T-helper 2 cell treated with Interferon-gamma antibody and Interleukin-4, amounts not matched to agents 100 ng/mL and 5 ng/mL, for 36 hours (primary cell): ENCODE measurements at places on chromosomes 2 and 18. TPM values are rescaled to one million over a fixed set of nuclear protein-coding genes. Genes with fewer than 3 reads are reported as not detected.

NPAS2 gene
- total RNA-seq, result 4.8 and 5.2 TPM in 2 replicates

DLGAP1 gene
- total RNA-seq, result not detected in 2 replicates

ELP2 gene
- 68.0 and 71.9 TPM in 2 replicates for total RNA-seq

BCS1L gene
- total RNA-seq, result 54.6 and 57.1 TPM in 2 replicates

SRD5A2 gene
- total RNA-seq, result 0.05 TPM in 2 replicates

CENPA gene
- 37.9 and 38.5 TPM in 2 replicates for total RNA-seq

TLX2 gene
- total RNA-seq, result 1.1 and 1.2 TPM in 2 replicates

FAM228B gene
- total RNA-seq, result 6.6 and 6.8 TPM in 2 replicates

RAB27B gene
- total RNA-seq, result 3.4 TPM in 2 replicates

GRB14 gene
- not detected in 2 replicates for total RNA-seq

PECR gene
- total RNA-seq, result 24.5 and 25.4 TPM in 2 replicates

SLC40A1 gene
- 6.0 and 6.3 TPM in 2 replicates for total RNA-seq

RASGRP3 gene
- 5.2 and 7.1 TPM in 2 replicates for total RNA-seq

DNAJC5G gene
- not detected in 2 replicates for total RNA-seq

BCL11A gene
- 0.05 TPM in 1 of 2 replicates, not detected in the other for total RNA-seq

TXNDC2 gene
- total RNA-seq, result not detected in 2 replicates

C1GALT1C1L gene
- 0.14 and 0.25 TPM in 2 replicates for total RNA-seq

GPR55 gene
- 2.9 and 4.3 TPM in 2 replicates for total RNA-seq

ABCA12 gene
- total RNA-seq, result not detected in 2 replicates

TGFA gene
- 0.07 TPM in 1 of 2 replicates, not detected in the other for total RNA-seq

IKZF2 gene
- total RNA-seq, result 8.3 and 8.7 TPM in 2 replicates

OTOF gene
- total RNA-seq, result 12.1 TPM in 2 replicates

TMEM185B gene
- 29.7 and 33.3 TPM in 2 replicates for total RNA-seq

LIMS2 gene
- total RNA-seq, result 23.1 and 24.2 TPM in 2 replicates

SLC4A5 gene
- 0.86 and 3.1 TPM in 2 replicates for total RNA-seq

TEKT4 gene
- total RNA-seq, result 0.39 and 0.59 TPM in 2 replicates

CENPO gene
- total RNA-seq, result 49.1 and 50.3 TPM in 2 replicates
